ENCODE measurements at places on chromosomes 3 and 15.
A peak's percentile ranks its signal among the peaks of the same experiment; 100 is the strongest.

- DNase-seq, result no peak
Measured at GRCh38 chr15:75104804-75105557, 81.6 kb downstream of the PPCDC start.

DNA sequence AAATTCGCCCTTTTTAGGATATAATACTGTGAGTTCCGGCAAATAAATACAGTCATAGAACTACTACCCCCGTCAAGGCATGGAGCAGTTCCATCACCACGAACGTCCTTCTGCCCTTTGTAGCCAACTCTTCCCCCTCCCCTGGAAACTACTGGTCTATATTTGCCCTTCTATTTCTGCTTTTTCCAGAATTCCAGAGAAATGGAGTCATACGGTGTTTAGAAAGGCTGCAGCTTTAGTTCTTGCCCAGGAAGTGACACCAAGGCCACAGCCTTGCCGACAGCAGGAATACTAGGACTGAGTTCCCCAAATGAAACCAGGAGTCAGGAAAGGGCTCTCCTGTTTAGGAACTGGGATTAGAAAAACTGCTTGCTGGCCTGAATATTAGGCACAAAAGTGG is 291.2 kb downstream of the FAM43A start:
- DNase-seq, result no peak

DNA sequence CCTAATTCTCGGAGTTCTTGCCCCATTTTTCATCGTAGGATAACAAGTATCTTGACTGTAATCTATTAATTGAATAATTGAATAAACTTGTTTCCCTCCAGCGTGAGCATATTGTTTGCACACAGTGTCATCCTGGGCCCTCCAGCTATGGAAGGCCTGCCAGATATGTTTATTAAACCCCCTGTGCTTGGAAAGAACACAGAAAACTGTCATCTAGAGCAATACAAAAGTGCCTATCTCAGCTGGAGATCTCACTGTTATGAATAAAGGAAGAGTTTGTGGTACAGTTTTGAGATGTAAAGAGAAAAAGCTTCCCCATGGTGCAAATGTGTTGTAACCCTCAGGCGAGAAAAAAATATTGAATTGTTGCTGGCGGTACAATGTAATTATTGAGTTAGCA is 405.9 kb downstream of the SOX2 start:
- no peak for DNase-seq

DNA sequence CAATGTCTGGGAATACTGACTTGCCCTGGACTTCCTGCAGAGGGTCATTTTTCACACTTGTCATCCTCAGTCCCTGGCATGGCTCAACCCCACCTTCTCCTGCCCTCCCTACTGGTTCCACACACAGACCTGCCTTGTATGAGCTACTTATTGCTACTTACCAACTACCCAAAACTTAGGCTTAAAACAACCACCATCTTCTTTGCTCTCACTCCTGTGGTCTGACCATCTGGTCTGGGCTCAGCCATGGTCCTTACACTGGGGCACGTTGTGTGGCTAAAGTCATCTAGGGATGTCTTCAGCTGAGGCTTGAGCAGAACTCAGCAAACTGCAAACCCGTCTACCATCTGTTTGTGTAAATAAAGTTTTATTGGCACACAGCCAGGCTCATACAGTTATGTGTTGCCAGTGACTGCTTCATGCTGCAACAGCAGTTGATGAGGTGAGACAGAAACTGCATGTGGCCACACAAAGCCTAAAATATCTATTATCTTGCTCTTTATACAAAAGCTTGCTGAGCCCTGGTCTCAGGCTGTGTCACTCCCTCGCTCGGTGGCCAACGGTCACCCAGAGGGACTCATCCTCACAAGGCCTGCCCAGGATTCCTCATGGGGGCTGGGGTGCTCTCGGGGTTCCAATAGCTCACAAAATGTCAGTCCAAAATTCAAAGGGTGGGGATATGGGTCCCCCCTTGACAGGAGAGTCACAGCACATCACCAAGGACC is 43.5 kb downstream of the KLF15 start:
- DNase-seq, result no peak

DNA sequence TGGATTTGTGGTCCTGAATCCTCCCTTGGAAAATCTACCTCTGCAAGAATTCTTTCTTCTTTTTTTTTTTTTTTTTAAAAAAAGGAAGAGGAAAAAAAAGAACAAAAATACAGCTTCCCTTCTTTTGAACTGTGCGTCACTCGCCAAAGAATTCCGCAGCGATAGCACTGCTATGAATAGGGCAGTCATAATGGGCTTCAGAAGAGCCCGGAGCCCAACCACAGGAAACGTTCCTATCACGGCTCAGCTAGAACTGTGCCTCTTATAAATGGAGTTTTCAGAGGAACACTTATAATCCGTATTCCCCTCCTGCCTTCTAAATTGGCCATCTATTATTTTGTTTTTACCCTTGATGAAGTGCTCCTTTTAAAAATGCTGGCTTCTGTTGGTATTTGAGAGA is 227.7 kb downstream of the ADAMTS17 start:
- DNase-seq, result no peak

DNA sequence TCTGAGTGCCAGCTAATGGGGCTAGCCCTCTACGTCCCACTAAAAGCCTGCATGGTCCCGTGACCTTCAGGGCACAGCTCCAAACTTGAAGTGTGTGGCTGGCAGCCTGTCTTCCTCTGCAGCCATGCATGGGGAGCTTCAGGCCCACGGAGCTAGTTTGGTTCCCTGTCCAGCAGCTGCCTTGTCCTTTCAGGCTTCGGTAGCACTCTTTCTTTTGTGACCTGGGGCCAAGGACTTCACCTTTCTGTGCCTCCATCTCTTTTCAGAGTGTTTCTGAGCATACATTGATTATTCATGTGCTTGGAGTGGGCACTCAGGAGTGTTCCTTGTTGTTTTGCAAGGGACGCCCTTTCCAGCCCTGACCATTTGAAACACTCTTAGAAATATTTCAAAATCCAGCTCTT is 155.2 kb downstream of the DNAJB8 start:
- DNase-seq, result no peak

DNA sequence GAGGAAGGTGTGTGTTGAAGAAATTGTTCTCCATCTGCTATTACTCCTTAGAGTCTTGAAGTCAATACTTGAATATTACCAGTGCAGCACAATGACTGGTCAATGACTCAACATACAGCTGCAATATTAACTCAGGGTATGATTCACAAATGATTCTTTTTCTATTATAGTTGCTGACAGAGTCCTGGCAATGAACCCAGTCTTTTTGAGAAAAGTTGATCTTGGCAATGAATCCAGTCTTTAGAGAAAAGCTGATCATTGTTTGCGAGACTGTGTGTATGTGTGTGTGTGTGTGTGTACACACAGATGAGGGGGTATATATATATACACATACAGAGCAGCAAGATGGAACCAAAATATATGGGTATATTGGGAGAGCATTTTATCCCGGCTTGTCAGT is 315.1 kb downstream of the ZNF385D start:
- DNase-seq, result no peak

DNA sequence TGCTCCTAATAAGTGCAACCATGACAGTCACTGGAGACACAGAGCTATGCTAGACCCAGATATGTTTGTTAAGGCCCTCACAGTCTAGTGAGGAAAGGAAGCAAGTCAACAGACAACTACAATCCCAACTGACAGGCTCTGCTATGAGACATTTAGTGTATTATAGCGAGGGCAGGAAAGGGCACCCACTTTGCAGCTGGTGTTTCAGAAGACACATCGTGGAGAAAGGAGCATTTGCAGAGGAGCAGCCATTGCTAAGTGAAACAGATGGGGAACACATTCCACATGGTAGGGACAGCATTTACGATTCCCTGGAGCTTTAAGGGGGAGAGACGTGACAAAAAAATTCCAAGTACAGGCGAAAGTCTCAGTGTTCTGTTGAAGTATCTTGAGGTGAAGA is 685.6 kb downstream of the AGBL1 start:
- no peak for DNase-seq

DNA sequence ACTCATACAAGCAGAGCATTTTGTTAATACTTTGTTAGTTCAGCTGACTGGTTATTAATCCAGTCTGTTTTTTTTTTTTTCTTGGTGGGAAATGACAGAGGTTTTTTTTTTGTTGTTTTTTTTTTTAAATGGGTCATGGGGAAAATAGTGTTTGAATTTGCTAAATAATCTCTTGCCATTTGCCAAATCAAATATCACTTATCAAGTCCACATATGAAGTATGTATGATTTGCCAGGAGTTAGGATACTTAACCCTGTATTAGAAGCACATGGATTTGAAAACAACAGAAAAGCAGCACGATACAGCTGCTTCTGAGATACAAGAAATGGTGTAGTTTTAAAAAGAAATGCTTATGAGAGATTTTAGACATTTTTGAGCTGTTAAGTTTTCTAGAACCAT is 21.6 kb downstream of the P2RY14 start:
- no peak for DNase-seq

DNA sequence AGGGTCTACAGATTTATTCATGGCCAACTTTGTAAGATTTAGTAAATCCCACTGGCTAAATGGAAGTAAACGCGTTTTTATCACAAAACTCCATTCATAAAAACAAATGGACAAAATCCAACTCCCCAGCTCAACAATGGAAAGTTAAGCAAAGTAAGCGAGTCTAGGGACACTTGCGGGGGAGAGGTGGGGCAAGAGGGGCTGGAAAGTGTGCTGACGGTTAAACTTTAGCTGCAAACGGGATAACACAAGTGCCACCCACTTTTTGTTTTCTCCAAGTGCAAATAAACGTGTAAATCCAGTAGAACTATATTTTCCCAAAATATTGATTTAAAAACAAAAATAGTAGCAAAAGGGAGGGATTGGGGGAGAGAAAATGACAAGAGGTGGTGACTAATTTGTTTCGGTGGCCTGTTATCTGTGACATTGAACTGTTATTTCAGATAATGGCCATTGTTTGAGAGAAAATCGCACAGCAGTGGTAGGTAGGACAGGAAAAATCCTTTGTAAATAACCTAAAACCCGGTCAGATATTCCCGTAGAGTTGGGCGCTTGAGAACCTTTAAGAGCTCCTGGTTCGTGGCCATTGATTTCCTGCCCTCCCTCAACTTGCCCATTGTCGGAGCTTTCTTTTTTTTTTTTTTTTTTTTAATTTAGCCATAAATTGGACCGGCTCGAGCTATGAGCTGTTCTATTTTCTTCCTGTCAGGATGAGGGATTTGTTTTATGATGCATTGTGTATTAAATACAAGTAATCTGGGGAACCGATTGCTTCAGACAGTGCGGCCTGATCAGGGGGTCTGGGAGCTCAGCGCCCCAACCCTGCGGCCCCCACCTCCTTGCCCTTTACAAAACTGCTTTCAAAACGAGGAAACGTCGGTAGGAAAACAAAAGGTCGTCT is 514.8 kb downstream of the MECOM start:
- DNase-seq, result no peak

GRCh38 chr3:190883973-190884832 is 21.7 kb upstream of the GMNC start:
- DNase-seq, result peak; percentile 47

DNA sequence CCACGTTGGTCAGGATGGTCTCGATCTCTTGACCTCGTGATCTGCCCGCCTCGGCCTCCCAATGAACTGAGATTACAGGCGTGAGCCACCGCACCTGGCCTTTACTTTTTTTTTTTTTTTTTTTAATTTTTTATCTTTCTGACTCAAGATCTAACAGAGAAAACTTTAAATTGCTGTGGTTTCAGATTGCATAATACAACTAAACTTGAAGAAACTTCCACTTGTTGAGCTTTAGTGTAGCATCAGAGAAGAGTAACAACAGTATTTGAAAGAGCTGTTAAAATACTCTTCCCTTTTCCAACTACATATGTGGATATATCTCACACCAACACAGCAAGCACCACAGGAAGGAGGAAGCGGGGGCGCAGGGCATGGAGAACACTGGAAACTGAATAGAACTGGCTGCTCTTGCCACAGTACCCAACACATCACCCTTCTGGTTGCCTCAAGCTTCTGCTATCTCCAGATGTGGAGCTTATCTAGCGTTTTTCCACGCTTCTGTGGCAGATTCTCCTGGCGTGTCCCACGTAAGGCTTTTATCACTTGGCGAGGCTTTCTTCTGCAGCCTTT is 45.4 kb downstream of the MAP6D1 start:
- DNase-seq, result no peak

DNA sequence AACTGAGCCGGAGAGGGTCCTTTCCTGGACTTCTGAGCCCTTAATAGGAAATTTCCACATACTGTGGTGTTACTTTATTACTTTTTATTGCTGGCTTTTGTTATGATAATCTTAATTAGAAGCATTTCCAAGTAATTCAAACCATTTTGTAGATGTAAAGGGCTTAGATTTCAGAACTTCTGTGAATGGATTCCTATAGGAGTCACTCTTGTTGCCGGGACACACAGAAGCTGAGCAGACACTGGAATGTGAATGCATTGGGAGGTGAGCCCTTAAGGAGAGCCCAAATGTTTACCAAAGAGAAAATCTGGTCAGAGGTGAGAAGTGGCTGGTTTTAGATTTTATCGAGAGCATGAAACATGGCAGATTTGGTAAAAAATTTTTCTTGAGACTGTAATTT is 87.4 kb downstream of the FNDC3B start:
- DNase-seq, result no peak

DNA sequence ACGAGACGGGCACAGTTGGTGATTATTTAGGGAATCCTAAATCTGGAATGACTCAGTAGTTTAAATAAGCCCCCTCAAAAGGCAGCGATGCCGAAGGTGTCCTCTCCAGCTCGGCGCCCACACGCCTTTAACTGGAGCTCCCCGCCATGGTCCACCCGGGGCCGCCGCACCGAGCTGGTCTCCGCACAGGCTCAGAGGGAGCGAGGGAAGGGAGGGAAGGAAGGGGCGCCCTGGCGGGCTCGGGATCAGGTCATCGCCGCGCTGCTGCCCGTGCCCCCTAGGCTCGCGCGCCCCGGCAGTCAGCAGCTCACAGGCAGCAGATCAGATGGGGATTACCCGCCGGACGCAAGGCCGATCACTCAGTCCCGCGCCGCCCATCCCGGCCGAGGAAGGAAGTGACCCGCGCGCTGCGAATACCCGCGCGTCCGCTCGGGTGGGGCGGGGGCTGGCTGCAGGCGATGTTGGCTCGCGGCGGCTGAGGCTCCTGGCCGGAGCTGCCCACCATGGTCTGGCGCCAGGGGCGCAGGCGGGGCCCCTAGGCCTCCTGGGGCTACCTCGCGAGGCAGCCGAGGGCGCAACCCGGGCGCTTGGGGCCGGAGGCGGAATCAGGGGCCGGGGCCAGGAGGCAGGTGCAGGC is 318.0 kb downstream of the FGF12 start:
- peak; percentile 73 for DNase-seq

DNA sequence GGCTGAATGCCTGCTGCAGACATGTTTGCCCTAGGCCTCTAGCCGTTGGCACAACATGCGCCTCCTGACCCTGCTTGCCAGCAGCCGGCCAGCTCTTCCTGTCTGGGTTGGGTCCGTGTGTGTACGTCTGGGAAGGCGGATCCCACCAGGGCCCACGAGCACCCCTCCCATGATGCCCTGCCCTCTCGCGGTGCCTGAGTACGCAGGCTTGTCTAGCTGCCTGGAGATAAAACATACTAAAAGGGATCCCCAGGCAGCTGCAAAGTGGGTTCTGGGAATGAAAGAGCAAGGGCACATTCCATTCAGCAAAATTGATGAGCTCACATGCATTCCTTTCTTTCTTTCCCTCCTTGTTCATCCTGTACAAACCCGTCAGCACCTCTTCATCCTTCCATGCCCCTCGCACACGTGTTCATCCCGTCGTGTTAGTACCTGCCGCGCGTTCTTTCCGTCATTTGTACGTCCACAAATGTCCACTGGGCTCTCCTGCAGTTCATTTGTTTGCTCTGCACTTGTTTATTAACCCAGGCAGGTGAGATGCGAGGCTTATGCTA is 74.3 kb downstream of the FBLN2 start:
- no peak for DNase-seq

- no peak for DNase-seq
Measured at GRCh38 chr3:58029842-58030584, 21.8 kb downstream of the FLNB start.

- no peak for DNase-seq
Measured at GRCh38 chr3:188176476-188176875, 22.5 kb downstream of the LPP start.

GRCh38 chr3:177936721-177937120 is 599.5 kb upstream of the KCNMB2 start:
- no peak for DNase-seq

Data from endothelial cell (in vitro differentiated cells).